ENCODE measurements at places on chromosomes 12 and 14.

- no peak for DNase-seq
These were observed 41.9 kb downstream of the PAWR start for GRCh38 chr12:79648881-79649280.

DNA sequence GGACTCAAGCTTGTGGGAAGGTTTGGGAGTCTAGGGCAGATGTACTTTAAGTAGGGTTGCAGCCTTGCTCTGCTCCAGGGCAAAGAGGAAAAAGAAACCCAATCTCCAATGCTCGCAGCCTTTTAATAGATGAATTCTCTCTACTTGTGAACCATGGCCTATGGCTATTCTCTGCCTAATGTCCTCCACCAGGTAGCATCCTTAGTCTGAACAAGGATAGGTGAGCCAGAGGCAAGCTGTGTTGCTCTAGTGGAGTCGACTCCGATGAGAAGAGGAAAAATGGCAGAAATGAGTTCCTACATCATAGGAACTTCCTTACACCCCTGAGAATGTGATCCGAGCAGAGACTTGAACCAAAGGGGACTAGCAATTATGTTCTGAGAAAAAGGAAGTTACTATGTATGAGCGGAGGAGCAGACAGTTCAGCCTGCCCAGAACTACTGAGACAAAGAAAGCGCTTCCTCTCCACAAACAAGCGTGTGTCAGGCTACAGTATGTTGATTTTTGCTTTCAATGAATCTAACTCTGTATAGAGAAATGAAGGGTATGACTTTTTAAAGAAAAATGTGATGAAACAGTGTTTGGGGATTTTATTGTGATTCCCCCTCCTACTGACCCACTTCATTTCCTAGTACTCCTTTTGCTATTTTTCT lies 153.6 kb upstream of the ARID2 start:
- DNase-seq: no peak

DNA sequence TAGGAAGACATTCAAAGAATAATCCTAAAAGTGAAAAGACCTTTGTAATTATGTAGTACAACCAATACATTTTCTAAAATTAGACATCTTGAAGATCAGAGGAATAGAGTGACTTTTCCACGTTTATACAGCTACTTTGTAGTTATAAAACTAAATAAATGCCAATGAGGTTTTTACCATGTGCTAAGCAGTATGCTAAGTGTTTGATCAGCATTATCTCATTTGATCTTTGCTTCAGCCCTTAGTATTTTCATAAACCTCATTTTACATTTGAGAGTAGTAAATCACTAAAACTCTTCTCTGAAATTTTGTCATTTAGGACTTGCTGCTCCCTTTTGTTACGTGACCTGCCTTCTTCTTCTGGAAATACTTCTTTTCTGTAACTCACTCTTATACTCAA lies 13.6 kb downstream of the MBIP start:
- DNase-seq: no peak

GRCh38 chr14:53432378-53432802 lies 279.3 kb upstream of the DDHD1 start:
- DNase-seq: no peak

GRCh38 chr12:63410197-63410596 lies 258.1 kb downstream of the DPY19L2 start:
- no peak for DNase-seq

Data from stimulated activated CD4-positive, alpha-beta T cell treated with anti-CD3 and anti-CD28 coated beads, Interleukin-4, amount 100 ng/mL, for 4 hours (primary cell).